ENCODE measurements at places on chromosomes 12 and 14.

GRCh38 chr12:80242321-80242720 lies 143.0 kb downstream of the OTOGL start:
- no peak for DNase-seq

GRCh38 chr12:29617407-29617803 lies 119.9 kb upstream of the OVCH1 start:
- no peak for DNase-seq

GRCh38 chr14:86915406-86915805 lies 1077.6 kb downstream of the GALC start:
- DNase-seq: no peak

- DNase-seq: no peak
Measured at GRCh38 chr12:58367041-58367440, 425.7 kb downstream of the ATP23 start.

- DNase-seq: no peak
Measured at GRCh38 chr12:78530100-78530765, 334.3 kb upstream of the SYT1 start.
